Activated CD4-positive, alpha-beta T cell treated with anti-CD3 and anti-CD28 coated beads, Interleukin-2, amount 10 ng/mL, durations not matched to agents 24 days and 14 days (primary cell): ENCODE measurements at places on chromosomes 4 and X.

DNA sequence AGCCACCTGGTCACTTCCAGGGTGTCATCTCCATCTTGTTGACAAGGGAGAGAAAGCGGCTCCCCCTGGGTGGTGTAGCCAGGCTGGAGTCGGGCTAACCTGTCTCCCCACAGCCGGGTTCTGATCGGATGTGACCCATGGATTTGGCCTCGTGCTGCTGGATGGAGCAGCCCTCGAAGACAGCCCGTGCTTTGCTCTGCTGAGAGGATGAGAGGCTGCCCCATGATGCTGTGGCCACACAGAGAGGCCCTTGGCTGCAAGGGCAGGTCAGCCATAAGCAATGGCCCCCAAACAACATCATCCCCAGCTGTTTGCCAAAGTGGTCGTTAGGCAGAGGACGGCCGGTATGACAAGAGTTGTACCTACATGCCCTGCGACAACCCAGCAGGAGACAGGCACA is 106.6 kb downstream of the HMX1 start:
- DNase-seq: no peak

DNA sequence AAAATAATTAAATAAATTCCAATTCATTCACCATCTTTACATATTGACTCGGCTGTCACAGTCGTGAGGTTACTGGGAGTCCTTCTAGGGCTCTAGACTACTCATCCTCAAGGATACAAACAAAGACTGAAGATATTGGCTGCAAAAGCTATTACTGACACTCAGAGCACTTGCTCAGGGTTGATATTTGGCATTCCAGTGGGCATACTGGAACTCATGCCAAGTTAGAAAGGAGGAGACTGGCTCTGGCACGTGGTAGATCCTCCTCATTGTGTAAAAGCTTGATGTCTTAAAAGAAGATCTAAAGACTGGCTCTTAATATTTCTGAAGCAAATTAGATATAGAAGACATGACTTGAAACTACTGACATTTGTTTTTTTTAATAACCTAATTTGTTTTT is 172.7 kb downstream of the GPM6A start:
- no peak for DNase-seq

DNA sequence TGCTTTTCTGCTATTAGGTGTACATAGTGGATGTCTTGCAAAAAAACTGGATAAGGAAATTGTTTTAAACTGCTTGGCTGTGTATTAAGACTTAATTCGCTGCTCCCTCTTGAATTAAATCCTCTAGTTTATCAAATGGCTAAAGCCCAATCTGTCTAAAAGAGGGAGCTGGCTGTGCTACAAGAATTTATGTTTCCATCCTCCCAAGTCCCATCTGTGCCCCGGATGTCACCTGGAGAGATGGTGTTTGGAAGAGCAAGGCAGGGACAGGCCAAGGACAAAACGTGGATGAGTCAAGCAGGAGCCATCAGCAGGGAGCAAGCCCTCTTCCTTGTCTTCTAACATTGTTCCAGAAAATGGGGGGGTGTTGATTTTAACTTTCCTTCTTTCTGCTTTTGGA is 171.3 kb upstream of the LCORL start:
- no peak for DNase-seq

- DNase-seq: no peak
Measured at GRCh38 chr4:168908851-168909273, 101.2 kb downstream of the CBR4 start.

DNA sequence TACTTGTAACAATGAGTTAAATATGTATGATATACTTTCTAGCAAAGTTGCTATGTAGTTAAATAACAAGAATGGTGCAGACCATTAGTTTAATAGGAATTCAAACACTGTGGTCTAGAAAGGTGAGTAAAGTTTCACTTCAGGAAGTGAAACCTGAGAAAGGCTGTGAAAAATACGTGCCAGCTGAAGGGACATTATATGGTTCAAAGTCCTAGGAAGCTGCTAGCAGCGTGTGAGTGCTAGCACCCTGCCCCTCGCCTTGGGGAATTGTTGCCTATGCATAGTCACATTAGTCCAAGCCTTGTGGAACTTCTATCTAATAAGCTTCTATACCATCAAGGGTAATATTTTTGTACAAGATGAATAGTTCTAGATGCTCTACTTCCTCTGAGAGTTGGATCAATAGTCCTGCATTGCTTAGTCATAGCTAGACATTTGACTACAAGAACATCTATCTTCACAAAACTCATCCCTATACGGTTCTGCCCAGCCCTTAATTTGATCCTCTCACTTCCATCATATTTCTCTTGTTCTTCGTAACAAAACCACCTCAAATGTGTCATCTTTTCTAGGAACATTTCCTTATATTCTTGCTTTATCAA is 45.8 kb upstream of the ARSJ start:
- no peak for DNase-seq

DNA sequence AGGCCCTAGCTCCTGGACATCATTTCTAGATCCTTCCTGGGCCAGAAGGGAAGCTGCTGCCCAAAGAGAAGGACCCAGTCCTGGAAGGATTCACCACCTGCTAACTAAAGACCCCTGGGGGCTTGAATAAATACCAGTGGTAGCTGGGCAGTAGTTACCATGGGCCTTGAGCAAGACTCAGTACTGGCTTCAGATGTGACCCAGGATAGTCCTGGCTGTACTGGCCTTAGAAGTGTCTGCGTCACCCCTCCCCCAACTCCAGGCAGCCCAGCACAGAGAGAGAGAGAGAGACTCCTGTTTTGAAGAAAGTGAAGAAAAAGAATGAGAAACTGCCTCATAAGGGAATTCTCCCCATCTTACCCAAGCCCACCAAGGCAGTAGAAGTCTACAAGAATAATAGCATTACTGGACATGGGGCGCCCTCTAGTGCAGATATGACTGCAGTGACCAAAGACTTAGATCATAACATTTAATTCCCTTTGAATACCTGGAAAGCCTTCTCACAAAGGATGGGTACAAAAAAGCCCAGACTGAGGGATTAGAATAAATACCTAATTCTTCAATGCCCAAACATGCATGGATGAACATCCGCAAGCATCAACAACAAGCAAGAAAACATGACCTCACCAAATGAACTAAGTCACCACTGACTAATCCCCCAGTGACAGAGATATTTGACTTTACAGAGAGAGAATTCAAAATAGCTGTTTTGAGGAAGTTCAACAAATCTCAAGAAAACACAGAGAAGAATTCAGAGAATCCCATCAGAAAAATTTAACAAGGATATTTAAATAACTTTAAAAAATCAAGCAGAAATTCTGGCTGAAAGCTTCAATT is 171.8 kb downstream of the HNRNPD start:
- peak; percentile 80 for DNase-seq

- no peak for DNase-seq
Measured at GRCh38 chr4:4227510-4228355, 1.0 kb upstream of the OTOP1 start.

GRCh38 chr4:26048378-26048882 is 134.4 kb downstream of the SMIM20 start:
- DNase-seq: no peak

DNA sequence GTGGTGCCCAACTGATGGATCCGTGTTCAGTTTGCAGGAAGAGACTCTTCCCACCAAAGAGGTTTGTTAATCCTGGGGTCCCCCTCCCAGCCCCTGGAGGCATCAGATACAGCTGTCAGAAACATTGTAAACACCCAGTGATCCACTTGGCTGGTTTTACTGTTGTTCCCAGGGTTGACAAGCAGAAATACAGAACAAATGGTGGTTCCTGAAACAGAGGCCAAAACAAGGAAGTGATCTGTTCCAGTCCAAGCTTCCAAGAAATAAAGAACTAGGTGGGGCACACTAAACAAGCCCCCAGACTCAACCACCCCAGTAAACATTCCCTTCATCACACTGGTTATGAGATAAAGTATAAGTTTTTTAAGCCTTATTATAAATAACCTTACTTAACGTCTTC is 1.4 kb downstream of the TMLHE start:
- DNase-seq: no peak

DNA sequence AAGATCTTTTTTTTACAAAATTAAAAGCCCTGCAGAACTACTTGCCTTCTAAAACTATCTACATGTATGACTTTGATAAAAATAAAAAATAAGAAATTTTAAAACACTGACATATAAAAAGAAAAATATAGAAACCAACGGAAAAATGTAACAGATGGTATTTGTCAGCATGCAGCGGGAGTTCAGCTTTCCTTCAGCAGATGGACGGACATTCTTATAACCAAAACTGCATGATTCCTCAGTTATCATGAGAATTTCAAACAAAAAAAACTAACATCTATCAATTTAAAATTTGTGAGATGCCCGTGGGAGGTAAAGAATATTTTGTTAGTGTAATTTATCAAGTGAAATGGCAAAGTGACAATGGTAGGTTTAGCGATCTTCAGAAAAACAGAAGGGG is 23.2 kb downstream of the RWDD4 start:
- no peak for DNase-seq

GRCh38 chr4:17066972-17067371 is 168.5 kb upstream of the LDB2 start:
- DNase-seq: no peak

- DNase-seq: no peak
Measured at GRCh38 chrX:23344238-23344903, 9.7 kb downstream of the PTCHD1 start.

GRCh38 chr4:94605241-94605805 is 152.4 kb upstream of the BMPR1B start:
- DNase-seq: no peak

GRCh38 chr4:74543231-74543781 is 98.4 kb downstream of the AREG start:
- no peak for DNase-seq

GRCh38 chr4:34261799-34262314 is 1982.5 kb downstream of the ARAP2 start:
- DNase-seq: no peak

- DNase-seq: peak; percentile 74
Measured at GRCh38 chr4:88219099-88219498, 60.7 kb upstream of the ABCG2 start.

DNA sequence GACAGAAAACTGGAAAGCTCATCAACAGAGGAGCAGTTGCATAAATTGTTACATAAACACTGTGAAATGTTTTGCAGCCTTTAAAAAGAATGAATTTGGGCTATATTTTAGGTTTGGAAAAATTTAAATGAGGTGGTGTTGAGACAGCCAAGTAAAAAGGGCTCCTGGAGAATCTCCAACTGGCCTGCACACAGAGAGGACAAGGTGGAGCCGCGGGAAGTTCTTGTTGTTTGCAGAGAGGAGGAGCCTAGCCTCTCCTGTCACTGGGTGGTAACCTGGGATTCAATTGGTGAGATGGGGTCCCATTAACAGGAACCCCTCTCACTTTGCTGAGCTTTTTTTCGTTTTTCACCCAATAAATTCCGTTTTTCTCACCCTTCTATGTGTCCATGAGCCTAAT is 13.4 kb downstream of the GIMD1 start:
- no peak for DNase-seq

GRCh38 chr4:138535316-138535715 is 293.2 kb upstream of the SLC7A11 start:
- DNase-seq: no peak

DNA sequence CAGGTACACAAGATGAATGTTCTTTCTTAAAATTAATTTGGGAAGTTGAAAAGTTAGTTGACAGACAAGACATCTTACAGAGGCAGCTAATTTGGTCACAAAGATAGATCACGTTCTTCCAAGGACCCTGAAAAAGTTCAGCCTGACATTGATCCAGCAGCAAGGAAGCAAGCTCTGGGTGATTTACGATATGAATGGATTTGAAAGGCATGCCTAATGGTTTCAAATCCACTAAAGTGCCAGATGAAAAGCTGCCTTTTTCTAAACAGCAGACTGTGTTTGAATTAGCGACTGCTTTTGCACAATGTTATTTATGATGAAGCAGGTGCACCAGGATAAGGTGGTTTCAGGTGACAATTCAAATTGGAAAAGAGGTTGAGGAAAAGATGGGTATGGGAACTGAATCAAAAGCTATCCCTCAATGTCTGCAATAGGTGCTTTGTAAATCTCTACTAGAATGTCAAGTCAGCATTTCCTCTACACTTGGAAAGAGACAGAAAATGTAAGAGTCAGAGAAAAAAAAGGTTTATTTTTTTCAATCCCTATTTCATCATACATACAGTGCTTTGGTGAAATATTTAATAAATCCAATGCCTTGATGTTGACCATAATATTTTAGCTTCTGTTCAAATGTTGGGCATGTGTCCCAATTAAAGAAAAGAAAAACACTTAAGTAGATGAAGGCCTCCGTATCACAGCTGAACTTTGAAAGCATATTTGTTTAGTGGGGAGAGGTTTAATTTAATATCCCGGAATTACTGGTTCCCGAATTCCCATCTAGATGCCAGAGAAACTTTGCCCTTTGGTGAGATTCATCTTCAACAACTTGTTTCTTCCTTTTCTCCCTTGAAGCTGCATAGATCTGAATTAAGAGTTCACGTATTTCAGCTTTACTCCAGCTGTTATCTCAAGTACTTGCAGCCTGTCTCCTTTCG is 6.0 kb downstream of the RASGEF1B start:
- DNase-seq: no peak

GRCh38 chr4:73919691-73920090 is 50.5 kb downstream of the CXCL1 start:
- no peak for DNase-seq

DNA sequence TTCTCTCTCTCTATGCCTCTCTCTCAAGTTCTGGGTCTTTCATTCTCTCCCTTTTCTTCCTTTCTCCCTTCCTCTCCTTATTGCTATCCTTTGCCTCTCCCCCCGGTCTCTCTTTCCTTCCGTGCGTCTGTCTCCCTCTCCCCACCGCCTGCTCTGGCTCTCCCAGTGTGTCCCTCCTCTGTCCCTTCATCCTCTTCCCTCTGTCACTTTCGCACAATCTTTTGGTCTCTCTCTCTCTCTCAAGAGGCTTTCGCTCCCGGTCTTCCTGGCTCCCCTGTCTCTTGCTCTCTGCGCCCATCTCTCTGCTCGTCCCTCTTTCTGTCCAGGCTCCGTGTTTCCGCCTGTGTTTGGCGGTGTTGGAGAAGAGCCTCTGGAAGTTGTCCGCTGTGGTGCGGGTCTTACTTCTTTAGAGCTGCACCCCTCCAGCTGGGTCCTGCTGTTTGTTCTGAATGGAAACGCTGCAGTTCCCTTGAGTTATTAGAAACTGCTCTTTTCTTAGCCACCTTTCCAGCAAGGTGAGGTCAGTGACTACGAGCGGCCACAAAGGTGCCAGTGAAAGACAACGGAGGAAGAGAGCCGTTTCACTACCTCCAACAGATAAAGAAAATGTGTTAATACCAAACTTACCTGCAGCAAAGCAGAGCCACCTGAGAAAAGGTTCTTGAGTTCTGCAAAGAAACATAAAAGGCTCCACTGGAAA is 1.1 kb downstream of the BMPR1B start:
- DNase-seq: no peak

GRCh38 chr4:53863158-53863557 is 201.2 kb downstream of the CHIC2 start:
- DNase-seq: no peak

GRCh38 chr4:165209796-165210195 is 2.4 kb downstream of the KLHL2 start:
- DNase-seq: no peak

GRCh38 chr4:26071688-26072087 is 157.7 kb downstream of the SMIM20 start:
- no peak for DNase-seq

DNA sequence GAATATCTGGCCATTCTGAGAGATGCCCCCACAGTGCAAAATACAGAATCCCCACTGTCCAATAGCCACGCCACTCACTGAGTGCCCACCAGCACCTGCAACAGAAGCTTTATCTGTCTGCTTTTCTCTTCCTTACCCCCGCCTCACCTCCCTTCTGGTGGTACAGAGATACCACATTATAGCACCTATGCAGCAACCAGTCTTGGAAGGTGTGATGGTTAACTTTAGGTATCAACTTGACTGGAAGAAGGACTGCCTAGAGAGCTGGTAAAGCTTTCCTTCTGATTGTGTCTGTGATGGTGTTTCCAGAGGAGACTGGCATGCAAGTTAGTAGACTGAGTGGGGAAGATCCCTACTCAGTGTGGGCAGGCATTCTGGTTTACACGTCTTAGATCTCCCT is 61.8 kb upstream of the TXK start:
- DNase-seq: no peak
